ENCODE measurements at places on chromosomes 1 and 21.

DNA sequence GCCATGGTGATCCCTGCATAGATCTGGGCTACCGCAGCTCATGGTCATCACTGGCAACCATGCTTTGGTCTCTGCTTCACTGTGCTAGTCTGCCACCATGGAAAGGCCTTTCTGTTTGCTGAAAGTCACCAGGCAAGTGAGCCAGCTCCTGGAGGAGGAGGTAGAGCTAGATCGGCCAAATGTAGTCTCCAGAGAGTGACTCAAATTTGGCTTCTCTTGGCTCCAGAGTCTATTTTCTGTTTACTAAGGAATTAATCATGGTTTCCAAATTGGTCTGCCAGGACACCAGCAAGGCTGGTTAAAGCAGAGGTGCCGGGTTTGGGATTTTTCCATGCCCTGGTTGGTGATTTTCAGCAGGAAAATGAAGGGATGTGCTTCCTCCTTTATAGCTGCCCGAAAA lies 52.7 kb upstream of the IVNS1ABP start:
- DNase-seq = no peak

DNA sequence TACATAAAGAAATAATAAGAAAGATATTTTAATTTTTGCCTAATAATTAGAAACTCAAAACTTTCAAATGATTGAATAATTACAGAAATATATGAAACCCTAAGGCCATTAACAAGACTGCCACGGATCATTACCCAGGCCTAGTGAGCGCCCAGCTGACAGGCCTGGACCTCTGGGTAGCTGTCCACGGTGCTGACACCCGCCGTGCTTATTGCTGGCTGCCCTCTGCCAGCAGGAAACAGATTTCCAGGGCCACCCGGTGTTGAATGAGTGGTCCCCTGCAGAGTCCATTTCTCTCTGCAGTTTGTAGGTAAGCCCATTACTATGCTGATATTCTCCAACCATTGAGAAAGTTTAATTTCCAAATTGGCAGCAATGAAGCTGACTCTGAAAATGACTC lies 254.4 kb upstream of the GJB5 start:
- DNase-seq = no peak

DNA sequence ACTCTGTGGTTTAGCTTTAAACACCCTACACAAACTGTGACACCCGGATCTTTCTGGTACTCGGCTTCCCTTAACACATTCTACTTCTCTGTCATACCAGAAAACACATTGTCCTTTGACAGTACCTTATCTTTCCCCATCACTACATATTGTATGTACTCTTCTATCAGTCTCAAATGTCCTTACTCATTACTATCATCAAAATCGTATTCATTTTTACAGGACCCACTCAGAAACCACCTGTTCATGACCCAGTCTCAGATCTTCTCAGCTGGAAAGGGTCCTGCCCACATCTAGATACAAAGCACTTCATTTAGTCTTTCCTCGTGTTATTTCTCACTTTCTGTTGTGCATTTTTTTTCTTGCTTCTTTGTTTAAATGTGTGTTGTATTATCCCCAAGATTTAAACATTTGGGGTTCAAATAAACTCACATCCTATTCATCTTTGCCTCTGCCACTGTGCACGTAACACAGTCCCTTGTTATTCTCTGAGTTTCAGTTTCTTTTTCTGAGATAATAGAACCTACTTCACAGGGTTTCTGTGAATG lies 27.7 kb downstream of the CD34 start:
- no peak for DNase-seq

GRCh38 chr1:226003502-226004170 lies 4.5 kb upstream of the SDE2 start:
- DNase-seq = no peak

DNA sequence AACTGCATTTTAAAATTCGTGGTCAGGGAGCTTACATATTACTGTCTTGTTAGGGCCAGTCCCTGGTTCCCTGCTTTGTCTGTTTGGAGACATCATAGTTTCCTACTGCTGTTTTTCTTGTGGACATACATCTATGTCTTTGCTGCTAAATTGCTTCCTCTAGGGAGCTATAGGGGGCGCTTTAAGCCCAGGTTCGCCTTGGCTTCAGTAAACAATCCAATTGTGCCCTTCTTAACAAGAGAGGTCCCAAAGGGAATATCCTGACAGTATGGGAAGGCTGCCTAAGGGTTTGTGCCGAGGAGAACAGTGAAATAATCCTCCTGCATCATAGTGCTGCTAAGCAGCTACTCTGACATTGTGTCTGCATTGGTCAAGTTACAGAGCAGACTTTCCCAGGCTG lies 112.5 kb downstream of the USH2A start:
- DNase-seq = no peak

- no peak for DNase-seq
Observed at GRCh38 chr1:111192658-111193519, 7.6 kb downstream of the DENND2D start.

DNA sequence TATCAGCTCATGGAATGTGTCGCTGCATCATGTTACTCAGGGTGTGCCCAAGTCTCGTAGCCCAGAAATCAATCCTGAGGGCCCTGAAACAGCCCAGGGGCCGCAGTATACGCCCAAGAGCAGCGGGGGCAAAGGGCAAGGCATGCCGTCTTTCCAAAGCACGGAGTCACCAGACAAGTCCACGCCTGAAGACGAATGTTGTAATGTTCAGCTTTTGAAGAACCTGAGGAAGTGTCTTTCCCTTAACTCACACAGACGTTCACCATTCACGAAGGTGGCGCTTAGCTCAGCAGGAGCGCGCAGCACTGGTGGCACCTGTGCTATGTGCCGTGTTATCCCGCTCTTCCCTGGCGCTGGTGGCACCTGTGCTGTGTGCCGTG lies 18.8 kb upstream of the PWP2 start:
- no peak for DNase-seq

DNA sequence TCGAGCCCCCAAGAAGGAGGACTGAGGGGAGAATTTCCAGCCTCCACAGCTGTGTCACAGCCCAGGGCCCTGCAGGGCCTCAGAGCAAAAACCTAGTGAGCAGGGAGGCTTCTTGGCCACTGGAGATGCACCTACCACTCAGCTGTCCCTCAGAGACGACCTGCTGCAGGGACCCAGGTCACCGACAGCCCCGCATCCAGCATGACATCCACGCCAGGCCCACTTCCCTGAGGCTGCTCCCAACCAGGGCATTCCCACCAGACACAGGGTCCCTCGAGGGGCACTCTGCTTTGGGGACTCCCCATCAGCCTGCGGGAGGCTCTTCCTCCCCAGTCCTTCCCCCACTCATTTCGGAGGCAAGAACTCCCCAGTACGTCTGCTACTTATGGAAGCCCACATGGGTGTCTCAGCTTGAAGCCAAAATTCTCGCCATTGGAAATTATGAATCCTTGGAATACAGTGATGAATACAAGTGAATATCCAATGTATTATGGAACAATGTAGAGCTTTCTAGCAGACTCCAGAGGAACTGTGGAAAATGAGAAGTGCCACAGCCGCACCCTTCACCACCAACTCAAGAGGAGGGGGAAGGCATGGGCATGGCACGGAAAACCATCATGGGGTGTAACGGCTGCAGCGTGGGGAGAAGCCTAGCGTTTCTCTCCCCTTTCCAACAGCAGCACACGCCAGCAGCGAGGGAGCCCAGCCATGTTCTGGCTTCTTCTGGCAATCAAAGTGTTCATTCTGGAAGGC lies 6.9 kb downstream of the TFF3 start:
- DNase-seq = no peak

- DNase-seq = no peak
Observed at GRCh38 chr1:18297896-18298648, 182.7 kb upstream of the KLHDC7A start.

DNA sequence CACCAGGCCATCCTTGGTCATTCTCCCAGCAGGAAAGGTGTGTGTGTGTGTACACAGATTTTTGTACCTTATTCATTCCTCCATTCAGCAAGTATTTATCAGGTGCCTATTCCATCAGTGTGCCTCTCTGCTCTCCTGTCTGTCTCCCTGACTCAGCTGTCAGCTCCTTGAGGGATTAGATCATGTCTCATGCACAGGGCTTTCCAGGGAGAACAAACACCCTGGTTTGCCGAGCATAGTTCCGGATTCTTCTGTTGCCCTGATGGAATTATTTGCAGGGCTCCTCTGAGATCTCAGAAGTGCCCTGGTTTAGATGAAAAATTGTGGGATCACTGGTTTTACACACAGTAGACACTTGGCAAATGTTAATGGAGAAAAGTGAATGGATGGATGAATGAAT lies 8.1 kb upstream of the SDHB start:
- DNase-seq = no peak

- no peak for DNase-seq
Observed at GRCh38 chr1:189149547-189150375, 1327.9 kb downstream of the BRINP3 start.

DNA sequence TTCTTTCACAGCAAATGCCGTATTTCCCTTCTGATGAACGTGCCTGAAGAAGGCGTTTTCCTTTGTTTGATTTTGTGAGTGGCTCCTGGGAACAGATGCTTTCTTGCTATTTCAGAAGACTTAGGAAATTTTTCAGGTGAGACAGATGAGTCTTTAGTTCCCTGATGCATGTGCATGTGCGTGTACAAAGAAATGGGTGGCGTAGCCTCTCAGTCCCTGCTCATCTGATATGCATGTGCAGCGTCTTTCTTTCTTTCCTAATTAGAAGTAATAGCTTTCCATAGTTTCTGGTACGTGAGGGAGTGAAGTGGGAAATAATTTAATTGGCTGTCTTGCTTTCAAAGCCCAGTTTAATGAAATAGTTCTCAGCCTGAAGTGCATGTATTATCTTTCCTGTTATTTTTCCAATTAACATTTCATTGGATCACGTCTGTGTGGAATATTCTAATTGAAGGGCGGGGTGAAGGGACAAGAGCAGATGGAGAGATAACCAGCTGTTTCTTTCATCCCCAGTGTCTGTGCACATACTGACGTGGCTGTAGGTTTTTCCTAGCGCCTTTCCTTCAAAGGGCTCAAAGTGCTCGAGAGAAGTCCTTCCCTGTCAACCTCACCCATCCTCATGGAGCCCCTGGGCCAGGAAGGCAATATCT lies 104.3 kb downstream of the FAM78B start:
- DNase-seq = no peak

GRCh38 chr1:17831597-17831996 lies 76.5 kb downstream of the ACTL8 start:
- no peak for DNase-seq

- no peak for DNase-seq
Observed at GRCh38 chr1:6783221-6783620, 2.0 kb upstream of the CAMTA1 start.

DNA sequence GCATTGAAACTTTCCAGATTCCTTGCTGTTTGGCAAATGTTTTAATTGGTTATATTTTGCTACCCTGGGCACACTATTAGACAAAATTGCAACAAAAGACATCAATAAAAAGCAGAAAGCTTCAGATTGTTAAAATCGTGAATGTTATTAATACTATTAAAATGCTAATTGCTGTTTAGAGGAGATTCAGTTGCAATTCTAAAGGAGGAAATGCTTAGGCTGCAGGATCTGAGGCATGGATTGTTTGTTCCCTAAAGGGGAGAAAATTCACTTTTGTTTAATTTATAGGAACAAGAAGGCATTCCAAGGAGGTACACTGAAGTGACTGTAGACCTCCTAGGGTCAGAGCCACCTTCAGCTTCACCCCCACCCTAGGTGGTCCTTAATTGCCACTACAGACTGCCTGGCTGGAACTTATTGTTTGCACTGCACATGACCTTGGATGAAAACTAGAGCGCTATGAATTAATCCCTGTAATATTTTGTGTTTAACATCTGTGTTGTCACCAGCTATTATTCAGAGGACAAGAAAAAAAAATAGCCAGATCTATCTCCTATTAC lies 1266.9 kb upstream of the ADGRL2 start:
- DNase-seq = no peak

GRCh38 chr1:70892930-70893329 lies 154.7 kb downstream of the PTGER3 start:
- no peak for DNase-seq

DNA sequence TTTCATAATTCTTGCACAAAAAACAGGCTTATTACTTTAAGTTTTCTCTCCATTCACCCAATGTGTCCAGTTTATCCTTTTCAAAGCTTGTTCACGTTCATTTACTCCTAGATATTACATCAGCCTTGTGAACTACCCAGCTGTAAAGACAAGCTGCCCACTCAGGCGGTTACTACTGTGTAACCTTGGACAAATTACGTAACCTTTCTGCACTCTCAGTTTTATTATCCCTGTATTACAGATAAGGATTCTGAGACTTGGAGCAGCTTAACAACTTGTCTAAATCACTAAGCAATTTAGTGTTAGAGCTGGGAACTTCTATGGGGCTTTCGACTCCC lies 20.5 kb upstream of the LPAR3 start:
- DNase-seq = no peak

DNA sequence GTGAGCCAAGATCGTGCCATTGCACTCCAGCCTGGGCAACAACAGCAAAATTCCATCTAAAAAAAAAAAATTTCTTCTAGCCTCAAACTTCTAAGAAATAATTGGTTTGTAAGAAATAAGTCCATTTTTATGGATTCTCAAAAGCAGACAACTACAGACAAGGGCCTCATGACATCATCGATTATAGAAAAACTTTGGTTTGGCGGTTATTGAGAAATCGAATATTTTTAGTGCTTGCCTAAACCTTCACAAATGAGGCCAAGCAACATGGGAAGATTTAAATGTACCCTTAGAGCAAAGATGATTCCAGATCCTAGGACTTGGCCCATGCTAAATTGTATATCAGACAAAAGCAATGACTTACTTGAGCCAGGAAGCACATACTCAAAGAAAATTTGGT lies 27.8 kb upstream of the MX1 start:
- no peak for DNase-seq

- no peak for DNase-seq
Observed at GRCh38 chr1:153233448-153233847, 16.1 kb downstream of the PRR9 start.

DNA sequence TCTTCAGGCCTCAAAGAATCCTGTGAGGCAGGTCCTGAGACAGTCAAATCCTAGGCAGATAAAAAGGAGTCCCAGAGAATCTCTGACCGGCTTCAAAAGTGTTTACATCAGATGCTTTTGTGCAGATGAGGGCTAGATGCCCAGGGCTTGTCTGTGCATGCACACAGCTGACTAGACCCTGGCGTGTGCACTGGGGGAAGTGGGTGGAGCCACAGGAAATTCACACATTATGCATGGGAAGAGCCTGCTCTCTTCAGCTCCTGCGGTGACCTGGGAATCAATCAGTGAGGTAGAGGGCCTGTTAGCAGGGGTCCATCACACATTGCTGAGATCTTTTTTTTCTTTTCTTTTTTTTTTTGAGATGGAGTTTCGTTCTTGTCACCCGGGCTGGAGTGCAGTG lies 36.6 kb upstream of the NHLH2 start:
- no peak for DNase-seq

DNA sequence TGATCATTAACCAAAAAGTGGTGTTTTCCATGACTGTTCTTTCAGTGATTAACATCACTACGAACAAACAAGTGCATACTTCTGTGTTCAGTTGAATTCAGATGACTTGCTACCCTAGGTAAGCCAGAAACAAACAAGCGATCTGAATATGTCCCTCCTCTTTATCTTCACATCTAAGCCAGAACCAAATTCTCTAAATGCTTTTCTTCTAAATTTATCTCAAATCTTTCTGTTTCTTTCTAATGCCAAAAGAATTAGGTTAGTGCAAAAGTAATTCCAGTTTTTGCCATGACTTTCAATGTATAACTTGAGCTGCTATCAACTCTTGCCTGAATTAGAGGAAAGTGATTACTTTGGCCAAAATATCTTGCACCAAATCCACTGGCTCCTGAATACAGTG lies 481.2 kb downstream of the COL11A1 start:
- DNase-seq = no peak

- DNase-seq = no peak
Observed at GRCh38 chr21:40886931-40887330, 40.0 kb upstream of the DSCAM start.

All from NCI-H1417 treated with DMSO at 0.1 percent for 48 hours (cell line).